Astrocyte (in vitro differentiated cells and primary cell): ENCODE measurements at places on chromosomes 3 and 15.

GRCh38 chr15:65028338-65028737 is 1.1 kb downstream of the MTFMT start:
- no peak for DNase-seq

- no peak for DNase-seq
Measured at GRCh38 chr3:19347671-19348070, 199.4 kb downstream of the KCNH8 start.

DNA sequence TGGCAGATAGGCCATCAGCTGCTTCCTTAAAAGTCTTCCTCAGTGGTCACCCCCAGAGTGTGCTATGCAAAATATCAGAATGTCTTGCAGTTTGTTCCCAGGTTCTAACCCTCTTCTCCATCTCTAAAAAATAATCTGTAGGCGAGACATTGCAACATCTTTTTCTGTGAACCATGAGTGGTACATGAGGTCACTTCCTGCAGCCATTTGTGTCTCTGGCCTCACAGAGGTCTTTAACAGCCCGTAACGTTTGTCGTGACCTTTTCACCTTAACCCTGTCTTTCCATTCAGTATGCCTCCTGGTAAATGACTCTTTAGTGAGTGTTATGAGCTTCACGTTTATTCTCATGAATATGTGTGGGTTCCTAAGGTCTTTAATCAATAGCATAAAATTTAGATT is 145.4 kb downstream of the KLHL25 start:
- peak; percentile 74 for DNase-seq

- DNase-seq, result peak; percentile 63
Measured at GRCh38 chr3:43155464-43156121, 49.7 kb upstream of the POMGNT2 start.

DNA sequence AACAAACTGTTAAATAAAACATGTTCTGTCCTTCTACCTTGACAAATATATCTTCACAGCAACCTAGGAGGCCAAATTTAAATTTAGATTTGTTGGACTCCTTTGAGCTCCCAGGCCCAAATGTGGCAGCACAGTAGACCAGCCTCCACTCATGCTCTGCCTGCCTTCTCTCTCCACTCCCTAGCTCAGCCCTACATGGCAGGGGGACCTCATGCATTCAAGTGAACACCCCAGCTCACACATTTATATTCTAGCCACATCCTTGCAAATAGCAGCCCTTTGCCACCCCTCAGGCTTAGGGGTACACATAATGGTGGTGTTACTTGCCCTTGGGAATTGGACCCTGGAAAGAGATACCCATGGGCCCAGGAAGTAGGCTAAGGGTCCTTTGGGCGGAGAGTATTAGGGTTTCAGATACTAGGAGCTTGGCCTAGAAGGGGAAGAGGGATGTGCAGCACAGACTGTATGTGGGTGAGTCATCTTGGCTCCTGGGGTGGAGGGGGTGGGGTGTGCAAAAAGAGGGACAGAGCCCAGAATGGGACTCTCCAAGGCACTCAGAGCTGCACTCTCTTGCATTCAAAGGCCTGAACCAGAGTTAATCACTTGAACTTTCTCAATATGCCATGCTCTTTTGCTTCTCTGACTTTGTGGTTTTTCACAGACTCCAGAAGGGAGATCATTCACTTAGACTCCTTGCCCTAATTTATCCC is 268.4 kb upstream of the ROPN1 start:
- DNase-seq, result peak; percentile 85

DNA sequence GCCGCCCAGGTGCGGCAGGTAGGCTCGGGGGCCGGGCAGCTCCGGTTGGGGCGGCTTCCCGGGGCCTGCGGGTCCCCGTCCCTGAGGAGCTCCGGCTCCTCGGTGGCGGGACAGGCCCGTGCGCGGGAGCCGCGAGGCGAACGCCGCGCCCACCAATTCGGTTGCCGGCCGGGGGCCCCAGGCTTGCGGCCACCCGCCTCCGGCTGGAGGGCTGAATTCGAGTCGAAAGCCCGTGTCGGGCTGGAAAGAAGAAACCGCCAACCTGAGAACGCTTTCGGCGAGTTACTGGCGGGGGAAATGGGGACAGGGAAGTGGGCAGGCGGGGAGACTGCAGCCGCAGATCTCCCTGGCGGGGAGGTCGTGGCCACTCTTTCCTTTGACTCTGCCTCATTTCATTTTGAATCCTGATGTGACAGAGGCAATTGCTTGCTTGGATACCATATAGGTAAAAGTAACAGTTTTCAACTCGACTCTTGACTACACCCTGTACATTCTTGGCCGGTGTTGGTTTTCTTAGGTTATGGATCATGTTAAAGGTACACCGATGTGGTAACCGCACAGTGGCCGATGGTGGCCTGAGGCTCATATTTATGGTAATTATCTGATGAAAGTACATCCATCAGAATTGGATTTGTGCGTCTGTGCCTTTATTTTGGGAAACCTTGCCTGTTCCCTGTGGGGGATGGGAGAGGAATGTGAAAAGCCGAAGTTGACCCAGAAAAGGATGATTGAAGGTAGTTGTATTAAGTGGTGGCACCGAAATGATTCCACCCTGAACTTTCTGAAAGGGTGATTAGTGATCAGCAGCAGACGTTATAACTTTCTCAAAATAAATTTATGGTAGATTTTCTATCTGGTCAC is 1.7 kb downstream of the B3GNT5 start:
- DNase-seq, result no peak
